ENCODE measurements at places on chromosomes 16 and 17.

GRCh38 chr17:19716108-19717030, at the start of gene SLC47A2:
TSS of gene SLC47A2 (minus strand) at chr17:19716584. CDS start at chr17:19716555, 29 bp downstream.
- DNase-seq: no peak

DNA sequence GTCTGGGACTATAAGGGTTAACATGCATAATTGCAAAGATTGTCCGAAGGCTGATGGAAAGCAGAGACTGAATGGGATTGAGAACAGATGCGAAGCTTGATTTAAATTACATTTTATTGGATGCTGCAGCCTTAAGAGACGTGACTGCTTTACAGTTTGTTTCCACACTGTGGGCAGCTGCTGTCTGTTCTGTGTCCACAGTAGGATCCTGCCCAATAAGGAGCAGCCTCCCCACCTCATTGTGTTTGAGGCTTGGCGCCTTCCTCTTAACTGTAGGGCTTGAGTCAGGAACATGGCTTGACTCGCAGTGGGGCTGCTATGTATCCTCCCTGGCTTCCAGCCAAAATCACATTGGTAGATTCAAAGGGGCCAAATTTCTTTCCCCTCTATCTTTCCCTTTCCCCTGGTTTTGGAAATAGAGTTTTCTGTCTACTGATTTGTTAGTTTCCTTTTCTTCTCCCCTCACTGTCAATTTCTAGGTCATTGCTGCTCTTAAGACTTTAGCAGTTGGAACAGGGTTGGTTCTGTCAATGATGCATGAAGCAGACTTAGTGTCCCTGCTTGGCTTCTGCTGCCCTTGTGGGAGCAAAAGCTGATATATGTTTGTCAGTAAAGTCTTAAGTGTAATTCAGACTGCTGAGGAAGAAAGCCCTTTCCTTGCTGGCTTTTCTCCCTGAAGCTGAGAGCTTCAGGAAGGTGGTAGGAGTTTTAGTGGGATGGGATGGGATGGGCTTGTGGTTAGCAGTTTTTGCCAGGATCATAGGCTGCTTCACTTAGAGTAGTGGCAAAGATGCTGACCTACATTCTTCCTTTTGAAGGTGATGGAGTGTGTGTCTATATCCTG, 5.0 kb upstream of the RARA start:
- no peak for DNase-seq

DNA sequence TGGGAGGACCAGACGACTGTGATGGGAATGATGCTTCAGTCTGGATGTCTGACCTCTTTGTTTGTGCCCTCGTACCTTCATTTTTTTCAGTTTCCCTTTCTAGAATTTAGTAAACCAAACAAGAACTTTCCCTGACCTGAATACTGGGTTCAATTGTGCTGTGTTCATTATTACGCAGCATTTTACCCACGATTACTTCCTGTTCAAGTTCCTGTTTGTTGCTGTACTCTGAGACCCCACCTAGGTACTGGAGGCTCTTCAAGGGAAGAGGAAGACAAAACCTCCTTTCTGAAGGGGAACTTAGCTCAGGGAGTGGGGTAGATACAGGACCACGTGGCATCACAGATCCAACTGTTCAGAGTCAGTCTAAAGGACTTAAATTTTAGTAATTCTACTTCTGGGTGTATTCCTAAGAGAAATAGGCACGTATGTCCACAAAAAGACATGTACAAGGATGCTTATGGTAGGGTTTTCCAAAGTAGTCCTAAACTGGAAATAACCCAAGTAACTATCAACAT, 9.2 kb upstream of the PRKCB start:
- peak; percentile 5 for DNase-seq

DNA sequence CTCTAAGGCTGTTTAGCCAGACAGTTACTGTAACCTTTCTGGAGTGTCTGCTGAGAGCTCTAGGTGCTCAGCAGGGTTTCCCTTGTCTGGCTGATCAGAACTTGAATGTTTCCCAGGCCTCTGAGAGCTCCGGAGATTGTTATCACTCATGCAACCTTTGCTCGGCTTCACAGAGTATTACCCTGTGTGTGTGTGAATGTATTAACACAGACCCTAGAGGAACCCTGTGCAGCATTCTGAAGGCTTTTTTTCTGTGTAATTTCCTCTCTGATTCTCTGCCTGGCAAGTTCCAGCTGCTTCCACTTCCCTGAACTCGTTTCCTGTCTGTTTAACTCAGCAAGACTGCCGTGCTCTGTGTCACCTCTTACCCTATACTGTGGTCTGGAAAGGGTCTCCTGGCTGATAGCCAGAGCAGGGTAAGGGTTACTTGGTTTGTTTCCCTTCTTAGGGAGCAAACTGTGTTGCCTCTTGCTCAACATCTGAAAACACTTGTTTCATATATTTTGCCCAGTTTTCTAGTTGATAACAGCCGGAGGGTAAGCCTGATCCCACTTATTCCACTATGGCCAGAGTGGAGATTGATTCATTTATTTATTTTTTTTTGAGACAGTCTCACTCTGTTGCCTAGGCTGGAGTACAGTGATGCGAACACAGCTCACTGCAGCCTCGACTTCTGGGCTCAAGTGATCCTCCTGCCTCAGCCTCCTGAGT, 21.7 kb downstream of the PRMT7 start:
- no peak for DNase-seq

- DNase-seq: no peak
Observed at GRCh38 chr17:77191244-77191643, 50.5 kb downstream of the SEC14L1 start.

DNA sequence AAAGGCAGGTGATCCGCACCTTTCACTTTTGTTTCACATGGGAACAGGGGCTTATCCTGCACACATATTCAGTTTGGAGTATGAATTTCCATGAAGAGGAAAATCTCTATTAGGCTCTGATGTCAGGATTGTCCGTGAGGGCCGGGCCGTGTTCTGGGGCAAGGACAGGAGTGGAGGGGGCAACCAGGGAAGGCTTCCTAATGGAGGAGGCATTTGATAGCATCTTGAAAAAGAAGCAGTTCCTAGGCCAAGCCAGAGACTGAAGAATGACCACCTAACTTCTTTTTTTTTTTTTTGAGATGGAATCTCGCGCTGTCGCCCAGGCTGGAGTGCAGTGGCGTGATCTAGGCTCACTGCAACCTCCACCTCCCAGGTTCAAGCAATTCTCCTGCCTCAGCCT, 174.2 kb downstream of the SEC14L1 start:
- DNase-seq: no peak

DNA sequence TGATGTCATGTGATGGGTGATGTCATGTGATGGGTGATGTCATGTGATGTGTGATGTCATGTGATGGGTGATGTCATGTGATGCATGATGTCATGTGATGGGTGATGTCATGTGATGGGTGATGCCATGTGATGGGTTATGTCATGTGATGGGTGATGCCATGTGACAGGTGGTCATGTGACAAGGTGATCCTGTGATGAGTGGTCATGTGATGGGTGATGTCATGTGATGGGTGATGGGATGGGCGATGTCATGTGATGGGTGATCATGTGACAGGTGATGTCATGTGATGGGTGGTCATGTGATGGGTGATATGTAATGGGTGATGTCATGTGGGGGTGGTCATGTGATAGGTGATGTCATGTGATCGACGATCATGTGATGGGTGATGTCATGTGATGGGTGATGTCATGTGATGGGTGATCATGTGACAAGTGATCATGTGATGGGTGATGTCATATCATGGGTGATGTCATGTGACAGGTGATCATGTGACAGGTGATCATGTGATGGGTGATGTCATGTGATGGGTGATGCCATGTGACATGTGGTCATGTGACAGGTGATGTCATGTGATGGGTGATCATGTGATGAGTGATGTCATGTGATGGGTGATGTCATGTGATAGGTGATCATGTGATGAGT, 17.2 kb downstream of the CD300LB start:
- peak; percentile 14 for DNase-seq

- no peak for DNase-seq
Observed at GRCh38 chr17:63740464-63741142, 996 bp downstream of the STRADA start.

GRCh38 chr16:51497541-51498211, 346.6 kb upstream of the SALL1 start:
- no peak for DNase-seq

GRCh38 chr17:29590411-29591145, 1.1 kb upstream of the GIT1 start:
- DNase-seq: no peak

- DNase-seq: no peak
Observed at GRCh38 chr16:85642762-85643358, 29.7 kb downstream of the GSE1 start.

GRCh38 chr17:56319531-56319930, 166.3 kb downstream of the ANKFN1 start:
- no peak for DNase-seq

DNA sequence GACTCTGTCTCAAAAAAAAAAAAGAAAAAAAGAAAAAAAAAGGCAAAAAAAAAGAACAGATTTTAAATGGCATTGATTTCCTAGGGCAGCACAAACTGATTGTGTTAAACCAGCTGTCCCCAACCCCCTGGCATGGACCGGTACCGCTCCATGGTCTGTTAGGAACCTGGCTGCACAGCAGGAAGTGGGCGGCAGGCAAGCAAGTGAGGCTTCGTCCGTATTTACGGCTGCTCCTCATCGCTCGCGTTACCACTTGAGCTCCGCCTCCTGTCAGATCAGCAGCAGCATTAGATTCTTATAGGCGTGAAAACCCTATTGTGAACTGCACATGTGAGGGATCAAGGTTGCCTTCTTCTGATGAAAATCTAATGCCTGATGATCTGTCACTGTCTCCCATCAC, 26.6 kb downstream of the MGAT5B start:
- no peak for DNase-seq

- no peak for DNase-seq
Observed at GRCh38 chr17:50953831-50954601, 87.9 kb upstream of the TOB1 start.

DNA sequence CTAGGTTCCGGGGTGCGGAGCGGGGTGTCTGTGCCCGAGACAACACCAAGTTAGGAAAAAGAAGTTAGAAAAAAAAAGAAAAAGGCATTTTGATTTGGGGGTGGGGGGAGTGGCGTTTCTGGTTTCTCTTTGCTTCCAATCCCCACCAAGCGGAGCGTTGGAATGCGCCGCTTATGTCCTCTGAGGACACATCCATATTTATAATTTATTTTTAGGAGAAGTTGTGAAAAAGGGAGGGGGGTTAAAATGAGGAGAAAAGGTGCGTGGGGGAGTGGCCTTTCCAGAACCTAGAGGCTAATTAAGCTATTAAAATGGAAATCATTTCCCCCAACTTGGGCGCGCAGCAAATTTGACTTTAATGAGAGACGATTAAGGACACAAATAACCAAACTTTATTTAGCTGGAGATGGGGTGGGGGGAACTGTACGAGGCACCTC, 232.1 kb downstream of the MRTFB start:
- DNase-seq: no peak

GRCh38 chr17:68199837-68200688, 47.8 kb upstream of the AMZ2 start:
- DNase-seq: no peak

DNA sequence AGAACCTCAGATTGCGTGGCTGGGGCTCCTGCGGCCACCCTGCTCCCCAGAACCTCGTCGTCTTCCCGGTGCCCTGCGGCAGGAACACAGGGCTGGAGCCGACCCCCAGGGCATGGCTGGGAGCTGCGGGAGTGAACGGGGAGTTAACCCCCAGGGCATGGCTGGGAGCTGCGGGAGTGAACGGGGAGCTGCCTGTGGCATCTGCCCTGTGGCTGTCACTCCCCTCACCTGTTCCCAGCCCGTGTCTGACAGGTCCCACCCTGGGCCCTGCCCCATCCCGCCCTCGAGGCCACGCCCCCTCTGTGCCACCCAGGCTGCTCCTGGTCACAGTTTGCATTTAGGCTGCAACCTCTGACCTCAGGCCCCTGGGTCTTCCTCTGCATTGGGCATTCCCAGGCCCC, 39.4 kb upstream of the ACSF3 start:
- no peak for DNase-seq

- no peak for DNase-seq
Observed at GRCh38 chr17:16364625-16365024, 11.4 kb upstream of the CENPV start.

- DNase-seq: no peak
Observed at GRCh38 chr16:12964461-12964860, 63.1 kb downstream of the SHISA9 start.

- no peak for DNase-seq
Observed at GRCh38 chr16:18943414-18943813, 17.2 kb upstream of the SMG1 start.

DNA sequence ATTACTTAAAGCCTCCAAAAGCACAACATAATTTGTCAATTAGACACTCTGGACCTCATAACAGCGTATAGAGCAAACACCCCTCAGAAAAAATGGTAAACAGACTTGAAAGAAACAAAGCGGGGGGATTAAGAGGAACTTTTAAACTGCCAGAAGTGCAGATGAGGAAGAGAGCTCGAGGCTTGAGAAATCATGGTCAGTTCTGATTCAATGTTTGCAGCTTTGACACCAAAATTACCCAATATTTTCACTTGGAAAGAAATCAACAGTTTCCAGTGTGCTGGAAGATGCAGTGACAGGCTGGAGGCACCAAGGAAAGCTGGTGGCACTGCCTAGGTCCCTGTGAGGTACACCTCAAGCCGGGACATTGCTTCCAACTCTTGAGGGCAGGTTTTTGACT, 180.9 kb upstream of the TOX3 start:
- DNase-seq: no peak
